ENCODE measurements at places on chromosomes 16 and 17.
A peak's percentile ranks its signal among the peaks of the same experiment; 100 is the strongest.

DNA sequence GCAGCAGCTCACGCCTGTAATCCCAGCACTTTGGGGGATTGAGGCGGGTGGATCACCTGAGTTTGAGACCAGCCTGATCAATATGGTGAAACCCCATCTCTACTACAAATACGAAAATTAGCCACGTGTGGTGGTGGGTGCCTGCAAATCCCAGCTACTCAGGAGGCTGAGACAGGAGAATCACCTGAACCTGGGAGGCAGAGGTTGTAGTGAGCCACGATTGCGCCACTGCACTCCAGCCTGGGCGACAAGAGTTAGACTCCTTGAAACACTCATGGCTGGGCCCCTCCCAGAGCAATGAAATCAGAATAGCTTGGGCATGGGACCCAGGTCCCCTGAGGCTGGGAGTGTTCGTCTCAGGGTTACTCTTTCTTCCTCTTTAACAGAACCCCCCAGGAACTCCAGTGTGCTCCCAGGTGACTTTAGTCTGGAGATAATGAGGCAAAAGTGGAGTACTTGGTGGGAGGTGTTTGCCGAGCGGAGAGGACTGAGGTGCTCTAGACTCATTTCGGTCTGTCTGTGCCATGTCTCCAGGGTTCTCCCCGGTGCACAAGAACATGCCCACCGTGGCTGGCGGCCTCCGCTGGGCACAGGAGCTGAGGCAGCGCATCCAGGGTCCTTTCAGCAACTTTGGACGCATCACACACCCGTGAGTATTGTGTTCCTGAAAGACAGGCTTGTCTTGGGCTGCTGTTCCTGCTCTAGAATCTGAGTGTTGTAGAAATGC lies 41.6 kb downstream of the DNAH9 start:
- DNase-seq: no peak

GRCh38 chr16:29720703-29721102 lies 25.1 kb downstream of the C16orf54 start:
- no peak for DNase-seq

DNA sequence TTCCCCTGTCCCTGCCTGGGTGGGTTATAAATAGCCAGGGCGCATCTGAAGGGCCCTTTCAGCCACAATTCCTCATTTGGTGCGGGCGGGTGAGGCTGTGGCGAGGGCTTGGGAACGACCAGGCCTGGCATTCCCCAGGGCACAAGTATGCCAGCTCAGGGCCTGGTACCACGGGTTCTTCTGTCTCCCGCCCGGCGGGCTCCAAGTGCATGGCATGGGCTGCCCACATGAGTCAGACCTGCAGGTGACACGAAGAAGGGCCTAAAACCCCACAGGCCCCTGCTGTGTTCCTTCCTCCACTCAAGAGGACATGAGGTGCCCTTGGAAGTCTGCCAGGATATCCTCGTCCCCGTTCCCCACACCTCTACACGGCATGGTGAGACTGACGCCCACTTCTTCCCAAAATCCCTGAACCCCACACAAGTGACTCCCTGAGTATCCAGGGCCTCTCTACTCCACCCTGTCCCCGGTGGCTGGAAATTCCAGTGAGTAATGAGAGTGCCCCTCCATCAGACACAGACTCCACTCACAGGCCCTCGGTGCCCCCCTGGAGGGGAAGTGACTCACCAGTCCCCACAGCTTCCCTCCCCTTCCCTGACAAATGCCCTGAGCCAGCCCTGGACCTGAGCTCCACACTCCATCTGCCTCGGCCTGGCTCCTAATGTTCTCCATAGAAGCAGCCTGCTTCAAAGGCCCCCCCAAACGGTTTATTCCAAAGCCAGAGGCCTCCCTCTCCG lies 68.8 kb downstream of the ABR start:
- DNase-seq: no peak

DNA sequence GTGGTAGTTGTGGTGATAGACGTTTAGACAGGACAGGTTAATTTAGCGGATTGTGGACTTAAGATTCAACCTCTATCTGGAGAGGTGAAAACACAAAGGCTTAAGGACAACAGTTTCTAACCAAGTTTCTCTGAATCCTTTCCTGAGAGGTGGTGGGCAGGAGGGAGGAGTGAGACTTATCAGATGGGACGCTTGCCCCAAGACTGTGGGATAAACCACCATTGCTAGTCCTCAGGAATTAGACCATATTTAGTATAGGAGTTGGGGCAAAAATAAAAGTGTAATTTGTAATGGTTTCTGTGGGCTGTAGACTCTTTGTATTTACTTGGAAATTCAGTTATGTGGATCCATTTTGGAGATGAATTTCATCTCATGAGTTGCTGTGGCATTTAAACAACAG lies 6.6 kb downstream of the PDP2 start:
- DNase-seq: no peak

DNA sequence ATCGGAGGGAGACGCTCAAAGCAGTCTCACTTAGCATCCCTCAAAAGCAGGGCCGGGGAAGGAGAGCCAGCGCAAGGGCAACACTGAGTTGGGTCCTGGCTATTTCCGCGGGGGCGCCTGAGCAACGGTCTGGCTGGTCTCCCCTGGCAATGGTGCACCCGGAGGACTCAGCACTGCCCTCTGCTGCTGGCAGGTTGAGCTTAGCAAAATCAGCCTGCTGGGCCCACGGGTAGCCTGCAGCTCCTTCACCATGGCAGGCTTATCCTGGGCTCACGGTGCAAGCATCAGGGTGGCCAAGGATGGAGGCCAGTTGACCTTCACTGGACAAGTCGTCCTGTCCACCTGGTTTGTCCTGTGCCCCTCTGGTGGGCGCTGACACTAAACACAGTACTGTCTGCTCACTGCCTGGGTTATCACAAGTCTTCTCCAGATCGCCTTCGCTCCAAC lies 14.4 kb upstream of the ALDH3A1 start:
- peak; percentile 23 for DNase-seq

DNA sequence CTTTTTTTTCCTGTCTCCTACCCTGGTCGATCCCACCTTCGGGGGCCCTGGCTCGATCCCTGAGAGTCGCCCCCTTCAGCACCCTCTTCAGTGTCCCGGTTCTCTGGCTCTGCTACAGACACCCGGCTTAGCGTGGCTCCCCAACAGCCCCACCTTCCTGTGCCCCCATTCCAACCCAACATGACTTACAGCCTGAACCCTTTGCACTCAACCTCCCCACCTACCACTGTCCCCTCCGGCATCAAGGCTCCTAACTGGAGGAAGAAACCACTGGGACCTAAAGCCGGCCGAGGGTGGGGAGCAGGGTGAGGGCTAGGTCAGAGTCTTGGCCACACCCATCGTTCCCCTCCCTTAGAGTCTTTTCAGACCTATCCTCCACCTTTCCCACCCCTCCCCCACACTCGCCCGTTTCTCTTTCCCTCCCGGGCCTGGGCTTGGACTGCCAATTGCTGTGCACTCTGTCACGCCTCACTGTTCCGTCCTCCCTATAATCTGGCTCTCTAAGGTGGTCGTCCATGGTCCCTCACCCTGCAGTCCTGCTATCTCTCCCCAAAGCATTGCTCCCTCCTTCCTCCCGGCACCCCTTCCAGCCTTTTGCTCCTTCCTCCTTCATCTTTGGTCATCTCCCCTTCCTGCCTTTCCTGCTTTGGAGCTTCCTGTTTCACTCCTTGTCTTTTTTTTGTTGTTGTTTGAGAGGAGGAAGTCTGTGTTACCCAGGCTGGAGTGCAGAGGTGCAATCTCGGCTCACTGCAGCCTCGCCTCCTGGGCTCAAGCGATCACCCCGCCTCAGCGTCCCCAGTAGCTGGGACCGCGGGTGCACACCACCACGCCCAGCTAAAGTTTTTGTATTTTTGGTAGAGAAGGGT lies 890 bp upstream of the CLDN7 start:
- peak; percentile 47 for DNase-seq

GRCh38 chr17:75486151-75486550 lies 29.2 kb downstream of the CASKIN2 start:
- DNase-seq: no peak

GRCh38 chr17:55452139-55452790 lies 30.6 kb upstream of the MMD start:
- no peak for DNase-seq

- DNase-seq: no peak
Observed at GRCh38 chr16:31344712-31345111, 10.3 kb upstream of the ITGAX start.

DNA sequence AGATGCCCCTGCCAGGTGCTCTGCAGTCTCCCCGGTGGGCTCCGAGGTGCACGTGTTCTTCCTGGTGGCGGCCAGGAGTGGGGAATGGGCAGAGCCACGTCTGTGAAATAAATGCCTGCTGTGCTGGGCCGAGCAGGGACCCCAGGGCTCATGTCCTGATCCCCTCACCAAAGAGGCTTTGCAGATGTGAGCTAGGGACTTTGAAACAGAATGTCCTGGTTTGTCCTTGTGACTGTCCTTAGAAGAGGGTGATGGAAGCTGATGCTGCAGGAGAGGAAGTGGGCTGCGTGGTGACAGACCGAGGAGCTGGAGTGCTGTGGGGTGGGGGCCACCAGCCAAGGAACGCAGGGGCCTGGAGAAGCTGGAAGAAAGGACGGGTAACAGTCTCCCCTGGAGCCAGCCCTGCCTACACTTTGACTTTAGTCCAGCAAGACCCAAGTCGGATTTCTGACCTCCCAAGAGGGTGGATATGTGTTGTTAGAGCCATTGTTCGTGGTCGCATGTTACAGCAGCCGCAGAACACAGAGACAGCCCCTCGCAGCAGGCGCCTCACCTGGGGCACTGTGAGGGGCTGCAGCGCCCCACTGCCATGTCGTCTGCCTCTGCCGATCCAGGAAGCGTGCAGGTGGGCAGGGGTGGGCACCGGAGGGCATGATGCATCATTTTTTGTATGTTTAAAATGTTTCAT lies 217.9 kb upstream of the CIBAR2 start:
- no peak for DNase-seq

GRCh38 chr16:14354561-14355351 lies 275.3 kb downstream of the PARN start:
- DNase-seq: no peak

DNA sequence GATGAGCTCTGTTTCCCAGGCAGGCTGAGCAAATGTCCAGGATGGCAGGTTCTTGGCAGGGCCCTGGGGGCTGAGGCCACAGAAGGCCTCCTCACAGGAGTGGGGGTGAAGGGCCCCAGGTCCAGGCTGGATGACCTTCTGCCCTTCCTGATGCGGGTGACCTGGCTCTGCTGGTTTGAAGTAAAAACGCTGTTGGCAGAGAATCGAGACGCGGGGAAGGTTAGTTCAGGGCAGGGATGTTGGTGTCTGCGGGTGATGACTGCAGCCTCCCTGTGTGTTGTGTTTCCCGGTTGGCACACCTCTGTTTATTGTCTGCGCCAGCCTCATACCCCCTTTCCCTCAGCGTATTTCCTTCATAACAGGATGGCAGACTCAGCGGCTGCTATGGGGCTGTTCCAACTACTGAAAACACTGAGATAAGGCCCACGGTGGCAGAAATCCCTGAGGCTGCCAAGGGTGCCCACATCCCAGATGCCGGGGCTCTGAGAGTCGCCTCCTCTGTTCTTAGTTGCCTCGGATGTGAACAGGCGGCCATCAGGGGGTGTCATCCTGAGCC lies 104.6 kb downstream of the METRNL start:
- DNase-seq: no peak

DNA sequence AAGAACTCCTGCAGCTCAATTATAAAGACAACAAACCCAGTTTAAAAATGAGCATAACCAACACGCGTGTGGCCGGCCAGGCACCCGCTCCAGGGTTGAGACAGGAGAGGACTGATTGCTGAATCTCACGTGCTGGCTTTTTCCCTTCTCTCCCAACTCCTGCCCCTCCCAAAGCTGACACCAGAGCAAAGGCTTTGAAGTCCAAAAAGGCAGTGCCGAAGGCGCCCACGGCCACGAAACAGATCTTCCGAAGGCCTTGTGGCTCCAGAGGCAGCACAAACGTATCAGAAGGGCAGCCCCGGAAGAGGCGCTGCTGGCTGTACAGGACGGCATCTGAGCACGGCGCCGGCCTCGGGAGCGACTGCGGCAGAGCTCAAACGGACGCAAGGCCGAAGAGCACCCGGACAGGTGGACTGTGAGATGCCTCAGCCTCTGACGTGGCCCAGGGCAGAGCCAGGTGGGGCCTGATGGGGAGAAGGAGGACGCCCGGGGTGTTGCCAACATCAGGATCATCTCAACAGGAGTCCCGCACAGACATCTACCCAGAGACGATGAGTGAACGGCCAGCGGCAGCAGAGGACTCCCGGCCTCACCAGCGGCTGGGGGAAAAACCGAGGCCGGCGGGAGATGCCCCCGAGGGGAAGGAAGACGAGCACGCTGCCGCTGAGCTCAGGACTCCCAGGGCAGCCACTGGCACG lies 10.5 kb downstream of the CLCN7 start:
- no peak for DNase-seq

DNA sequence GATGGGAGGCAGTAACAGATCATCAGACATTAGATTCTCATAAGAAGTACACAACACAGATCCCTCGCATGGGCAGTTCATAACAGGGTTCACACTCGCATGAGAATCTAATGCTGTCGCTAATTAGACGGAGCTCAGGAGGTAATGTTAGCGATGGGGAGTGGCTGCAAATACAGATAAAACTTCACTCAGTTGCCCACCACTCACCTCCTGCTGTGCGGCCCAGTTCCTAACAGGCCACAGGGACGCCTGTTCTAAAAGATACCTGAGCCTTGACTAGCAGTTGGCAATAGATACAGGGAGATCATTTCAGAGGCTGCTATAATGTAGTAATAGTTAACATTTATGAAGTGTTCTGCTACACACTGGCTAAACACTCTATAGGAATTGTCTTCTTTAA lies 4.9 kb downstream of the PTRH2 start:
- no peak for DNase-seq

- DNase-seq: no peak
Observed at GRCh38 chr17:82841921-82842596, 2.2 kb upstream of the ZNF750 start.

GRCh38 chr16:31356566-31357323 lies 1.8 kb downstream of the ITGAX start:
- no peak for DNase-seq

DNA sequence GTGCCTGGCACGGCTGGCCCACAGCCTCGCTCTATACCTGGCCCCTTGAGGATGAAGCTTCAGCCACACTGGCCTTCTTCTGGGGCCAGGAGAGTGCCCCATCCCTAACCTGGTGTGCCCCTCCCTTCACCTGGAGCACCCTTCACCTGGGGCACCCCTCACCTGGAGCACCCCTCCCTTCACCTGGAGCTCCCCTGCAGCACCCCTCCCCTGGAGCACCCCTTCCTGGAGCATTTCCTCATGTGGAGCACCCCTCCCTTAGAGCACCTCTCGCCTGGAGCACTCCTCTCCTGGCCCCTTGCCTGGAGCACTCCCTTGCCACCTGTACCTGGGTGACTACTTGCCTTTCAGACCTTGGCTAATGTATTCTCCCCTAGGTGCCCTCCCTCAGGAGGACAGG lies 2.4 kb upstream of the FBXL16 start:
- no peak for DNase-seq

DNA sequence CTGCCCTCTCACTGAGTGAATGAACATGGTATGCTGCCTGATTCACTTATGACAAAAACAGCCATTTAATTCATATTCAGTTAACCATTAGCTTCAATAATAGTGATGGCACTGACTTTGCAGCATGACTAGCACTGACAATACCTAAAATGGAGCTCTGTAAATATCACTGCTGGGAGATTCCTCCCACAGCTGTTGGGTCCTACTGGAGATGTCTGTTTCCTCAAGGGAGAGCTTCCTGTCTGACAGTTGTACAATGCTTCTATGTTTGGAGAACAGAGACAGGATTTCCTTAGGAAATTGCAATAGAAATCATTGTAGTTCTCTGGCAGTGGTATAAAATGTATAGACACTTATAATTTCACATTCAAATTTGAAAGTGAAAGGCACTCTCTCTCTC lies 695.9 kb upstream of the CDH8 start:
- no peak for DNase-seq

- DNase-seq: no peak
Observed at GRCh38 chr17:7336240-7337175, at the start of gene ACAP1. TSS of gene ACAP1 (plus strand) at chr17:7336529. CDS start at chr17:7336735, 206 bp downstream.
